ENCODE measurements at places on chromosomes 16 and 17.

GRCh38 chr16:66004699-66005098 lies 361.8 kb upstream of the CDH5 start:
- DNase-seq, result no peak

DNA sequence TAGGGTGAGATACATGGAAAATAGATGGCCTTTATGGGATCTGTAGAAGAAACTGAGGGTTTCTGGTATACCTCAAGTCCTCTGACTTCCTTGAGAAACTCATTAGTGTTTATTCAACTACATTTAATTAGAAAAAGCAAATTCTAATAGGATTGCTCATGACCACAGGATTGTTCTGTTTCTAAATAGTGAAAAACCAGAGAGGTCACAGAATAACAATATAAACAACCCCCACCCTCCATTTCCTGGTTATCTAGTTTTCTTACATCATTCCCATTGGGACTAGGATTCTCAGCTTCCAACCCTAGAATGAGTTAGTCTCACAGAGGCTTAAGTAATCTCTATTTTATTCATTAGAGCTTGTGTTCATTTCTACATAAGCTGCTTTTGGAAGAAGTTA lies 30.0 kb downstream of the SF3B3 start:
- no peak for DNase-seq

DNA sequence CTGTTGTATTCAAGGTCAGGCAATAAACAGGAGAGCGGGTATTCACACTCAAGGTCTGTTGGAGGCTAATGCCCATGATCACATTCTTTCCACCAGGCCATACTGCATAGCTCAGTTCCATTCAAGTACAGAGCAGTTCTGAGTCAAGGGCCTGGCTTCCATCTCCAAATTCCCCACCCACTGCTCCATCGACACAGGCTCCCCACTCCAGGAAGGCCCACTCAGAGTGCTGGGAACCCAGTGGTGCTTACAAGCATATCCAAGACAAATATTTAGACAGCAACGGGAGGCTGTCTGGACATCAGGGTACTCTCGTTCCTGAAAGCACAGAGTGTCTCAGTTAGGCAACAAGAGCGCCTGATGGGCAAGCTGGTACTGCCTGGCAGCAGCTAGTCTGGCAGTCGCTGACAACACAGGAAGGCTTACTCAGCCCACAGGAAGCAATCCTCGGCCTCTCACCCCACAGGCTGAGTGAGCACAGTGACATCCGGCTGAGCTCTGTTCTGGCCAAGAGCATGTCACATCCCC lies 40.9 kb downstream of the RFFL start:
- no peak for DNase-seq

GRCh38 chr17:37691807-37692206 lies 48.6 kb upstream of the DDX52 start:
- no peak for DNase-seq

DNA sequence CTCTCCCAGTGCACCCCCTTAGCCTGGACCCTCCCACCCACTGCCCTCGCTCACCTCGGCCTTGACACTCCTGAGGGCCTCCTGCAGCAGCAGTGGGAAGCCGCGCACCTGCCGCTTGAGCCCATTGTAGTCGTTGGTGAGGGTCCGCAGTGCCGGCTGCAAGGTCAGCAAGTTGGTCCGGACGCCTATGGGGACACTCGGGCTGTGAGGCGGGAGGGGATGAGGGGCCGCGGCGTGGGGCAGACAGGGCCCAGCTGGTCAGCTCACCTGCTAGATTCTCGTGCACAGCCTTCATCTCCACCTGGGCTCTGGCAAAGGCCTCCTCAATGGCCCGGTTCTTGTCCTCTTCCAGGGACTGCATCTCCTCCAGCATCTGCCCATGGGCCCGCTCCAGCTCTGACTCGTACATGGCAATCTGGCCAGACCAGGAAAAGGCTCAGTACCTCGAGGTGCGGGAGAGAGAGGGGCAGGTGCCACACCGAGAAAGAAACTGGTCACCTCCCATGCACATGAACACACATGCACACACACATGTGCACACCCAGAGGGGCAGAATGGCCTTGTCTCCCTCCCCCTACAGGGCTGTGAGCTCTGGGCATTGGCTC lies 32.6 kb downstream of the KIFC3 start:
- no peak for DNase-seq

DNA sequence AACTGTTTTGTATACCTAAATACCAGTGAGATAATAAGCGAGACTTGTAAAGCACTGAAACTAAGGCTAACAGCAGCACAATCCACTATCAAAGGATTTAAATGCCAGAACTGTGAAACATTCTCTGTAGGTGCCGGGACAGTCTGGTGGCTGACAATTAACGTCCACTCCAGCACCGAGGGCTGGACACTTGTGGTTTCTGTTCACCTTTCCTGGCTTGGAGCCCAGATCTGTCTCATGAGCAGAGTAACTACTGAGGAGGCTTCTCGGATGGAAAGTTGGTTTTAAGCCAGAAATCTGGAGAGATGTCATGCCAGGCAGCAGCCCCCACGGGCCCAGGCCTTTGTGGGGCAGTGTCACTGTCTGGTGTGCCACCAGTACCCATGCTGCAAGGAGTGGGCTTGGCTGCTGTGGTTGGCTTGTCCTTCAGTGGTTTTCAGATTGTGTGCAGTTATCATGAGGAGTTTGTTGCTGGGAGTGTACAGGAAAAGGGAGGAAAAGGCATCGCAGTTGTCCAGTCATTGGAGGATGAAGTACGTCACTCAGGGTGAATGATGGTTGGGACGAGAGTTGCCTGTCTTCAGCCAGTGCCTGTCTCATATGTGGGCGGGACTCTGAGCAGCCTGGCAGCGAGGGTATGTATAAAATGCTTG lies 35.5 kb downstream of the UBN1 start:
- DNase-seq, result no peak

DNA sequence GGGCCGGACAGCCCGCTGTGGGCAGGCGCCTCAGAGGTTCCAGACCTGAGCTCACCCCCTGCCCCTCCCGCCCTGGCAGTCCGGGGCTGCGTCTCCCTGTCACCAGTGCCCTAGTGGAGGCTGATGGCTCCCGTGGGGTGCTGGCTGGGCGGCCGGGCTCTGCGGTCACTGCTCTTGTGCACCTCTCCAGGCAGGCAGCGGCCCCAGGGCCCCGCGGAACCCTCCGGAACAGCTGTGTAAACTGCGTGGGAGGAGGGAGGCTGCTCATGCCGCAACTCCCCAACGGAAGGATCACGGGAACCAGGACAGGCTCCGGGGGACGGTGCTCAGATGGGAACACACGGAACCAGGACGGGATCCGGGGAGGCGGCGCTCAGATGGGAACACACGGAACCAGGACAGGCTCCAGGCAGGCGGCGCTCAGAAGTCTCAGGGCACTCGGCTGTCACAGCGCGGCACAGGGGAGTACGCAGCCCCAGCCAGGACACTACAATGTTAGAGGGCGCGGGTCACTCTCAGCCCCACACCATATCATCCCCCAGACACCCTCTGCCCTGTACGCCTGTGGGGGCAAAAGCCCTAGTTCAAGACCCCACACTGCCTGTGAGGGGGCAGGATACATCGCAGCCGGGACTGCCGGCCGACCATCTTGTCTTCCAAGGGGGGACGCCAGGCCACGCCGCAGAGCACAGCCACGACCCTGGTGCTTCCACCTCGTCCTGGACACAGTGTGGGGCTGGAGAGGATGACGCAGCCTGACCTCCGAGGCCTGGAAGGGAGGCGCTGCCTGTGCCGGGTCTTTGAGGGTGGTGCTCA lies 74.0 kb upstream of the GNG13 start:
- DNase-seq, result no peak

- DNase-seq, result no peak
Measured at GRCh38 chr17:61416211-61416539, 16.5 kb downstream of the TBX2 start.

DNA sequence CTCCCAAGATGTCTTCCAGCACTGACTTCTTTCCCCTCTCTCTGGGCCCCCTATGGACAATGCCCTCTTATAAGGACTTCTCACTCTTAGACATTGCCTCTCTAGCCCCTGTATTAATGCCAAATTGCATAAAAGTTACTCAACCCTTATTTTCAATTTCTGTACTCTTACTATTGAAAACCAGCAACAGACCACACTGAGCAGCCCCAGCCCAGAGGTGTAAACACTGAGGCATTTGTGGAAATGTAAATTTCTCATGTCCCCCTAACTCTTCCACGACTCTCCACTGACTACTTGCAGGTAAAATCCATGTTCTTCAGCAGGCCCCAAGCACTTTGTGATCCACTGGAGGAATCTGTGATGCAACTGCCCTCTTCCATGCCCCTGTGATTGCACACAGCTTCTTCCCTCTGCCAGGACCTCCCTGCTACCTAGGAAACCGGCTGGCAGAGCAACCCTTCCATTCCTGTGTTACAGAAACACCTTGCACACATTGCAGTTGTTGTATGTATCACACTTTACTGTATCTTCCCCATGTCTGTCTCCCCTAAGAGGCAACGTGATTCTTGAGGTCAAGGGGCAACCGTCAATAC lies 4.4 kb downstream of the N4BP1 start:
- no peak for DNase-seq

Measured in T47D (cell line).